NCI-H774 (cell line): ENCODE measurements at places on chromosomes 4 and X.

- DNase-seq: no peak
These were observed 34.2 kb downstream of the CLDN22 start for GRCh38 chr4:183285886-183286285.

GRCh38 chr4:54077812-54078211 is 13.4 kb upstream of the CHIC2 start:
- DNase-seq: no peak

GRCh38 chr4:36427696-36428095 is 146.3 kb downstream of the DTHD1 start:
- no peak for DNase-seq

- no peak for DNase-seq
These were observed 1.7 kb downstream of the NELFA start for GRCh38 chr4:2006956-2007653.

DNA sequence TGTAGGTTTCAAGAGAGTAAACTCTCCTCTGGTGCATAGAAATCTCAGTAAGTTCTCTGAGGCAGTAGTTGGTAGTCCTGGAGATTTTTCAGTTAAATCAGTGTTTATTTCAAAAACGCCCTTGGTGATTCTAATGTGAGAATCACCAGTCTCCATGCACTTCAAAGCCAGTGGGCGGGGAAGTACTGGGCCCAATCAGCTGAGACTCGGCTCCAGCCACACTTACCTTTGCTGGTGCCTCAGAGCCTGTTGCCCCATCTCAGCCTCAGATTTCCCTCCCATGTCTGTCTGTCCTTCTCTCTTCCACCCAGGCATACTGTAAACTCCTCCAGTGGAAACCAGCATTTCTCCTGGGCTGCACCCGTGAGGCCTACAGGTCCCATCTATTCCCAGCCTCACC is 7.4 kb upstream of the MGST2 start:
- DNase-seq: no peak

GRCh38 chr4:83561381-83561780 is 25.5 kb downstream of the GPAT3 start:
- DNase-seq: no peak

DNA sequence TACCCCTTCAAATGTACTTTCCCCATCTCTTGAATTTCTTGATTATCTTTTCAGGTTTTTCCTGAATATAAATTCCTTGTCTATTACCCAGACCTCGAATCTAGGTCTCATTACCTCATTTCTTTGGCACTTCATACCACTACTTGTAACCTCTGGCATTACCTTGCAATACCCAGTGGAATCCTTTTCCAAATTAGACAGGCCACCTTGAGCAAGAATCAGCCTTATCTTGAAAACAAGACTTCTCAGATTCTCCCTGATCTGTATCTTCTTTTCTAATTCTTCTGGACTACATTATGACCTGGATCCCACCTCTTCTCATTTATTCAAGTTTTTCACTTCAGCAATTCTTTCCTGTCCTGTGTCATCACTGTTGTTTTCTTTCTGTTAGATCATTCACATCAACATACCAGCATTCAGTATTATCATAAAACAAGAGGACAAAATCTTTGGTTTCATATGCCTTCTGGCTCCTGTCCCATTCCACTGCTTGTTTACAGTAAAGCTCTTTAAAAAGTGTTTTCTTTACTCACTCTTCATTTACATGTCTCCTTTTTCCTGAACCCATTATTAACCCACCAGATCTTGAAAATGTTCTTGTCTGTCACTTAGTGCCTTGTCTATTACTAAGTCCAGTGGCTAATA is 275.6 kb upstream of the HS3ST1 start:
- DNase-seq: no peak

DNA sequence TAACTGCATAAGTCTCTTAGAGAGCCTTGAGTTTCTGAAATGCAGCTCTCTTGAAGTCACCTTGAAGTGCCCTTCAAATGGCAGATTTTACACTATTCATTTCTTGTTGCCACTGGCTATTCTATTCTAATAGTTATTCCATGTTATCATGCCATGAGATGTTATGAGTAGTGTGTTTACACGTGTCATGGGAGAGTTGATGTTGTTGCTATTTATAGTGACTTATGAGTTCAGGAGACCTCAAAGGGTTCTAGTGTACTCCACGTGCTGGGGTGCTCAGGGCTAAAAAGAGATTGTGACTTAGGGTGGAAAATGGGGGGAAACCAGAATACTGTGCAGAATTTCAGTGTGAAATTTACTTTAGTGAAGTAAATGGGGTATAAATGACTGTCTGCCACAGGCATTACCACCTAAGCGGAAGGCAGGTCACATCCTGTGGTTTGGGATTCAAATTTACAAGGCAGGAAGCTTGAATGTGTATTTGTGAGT is 77.1 kb upstream of the SLC4A4 start:
- no peak for DNase-seq
